ENCODE measurements at places on chromosomes 7 and 10.

- DNase-seq = no peak
These were observed 10.6 kb downstream of the VIM start for GRCh38 chr10:17238445-17239291.

DNA sequence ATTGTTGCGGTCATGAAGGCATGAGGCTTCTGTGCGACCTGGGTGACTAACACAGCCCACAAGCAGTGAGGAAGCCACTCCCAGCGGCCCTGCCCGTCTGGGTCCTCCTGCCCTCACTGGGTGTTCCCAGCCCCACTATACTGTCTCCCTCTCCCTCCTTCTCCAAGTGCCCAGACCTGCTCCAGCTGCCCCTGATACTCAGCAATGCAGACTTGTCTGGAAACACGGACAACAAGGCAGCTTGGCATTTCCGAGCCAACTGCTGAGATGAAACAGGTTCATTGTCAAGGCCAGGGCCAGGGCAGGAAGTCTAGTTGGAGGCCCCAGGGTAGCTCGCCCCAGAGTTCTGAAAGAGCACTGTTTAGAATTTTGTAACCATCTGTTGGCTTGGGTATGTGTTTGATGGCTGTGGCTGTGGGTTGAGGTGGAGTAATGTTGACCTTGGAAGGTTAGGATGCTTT is 95.7 kb downstream of the RBM20 start:
- DNase-seq = no peak

DNA sequence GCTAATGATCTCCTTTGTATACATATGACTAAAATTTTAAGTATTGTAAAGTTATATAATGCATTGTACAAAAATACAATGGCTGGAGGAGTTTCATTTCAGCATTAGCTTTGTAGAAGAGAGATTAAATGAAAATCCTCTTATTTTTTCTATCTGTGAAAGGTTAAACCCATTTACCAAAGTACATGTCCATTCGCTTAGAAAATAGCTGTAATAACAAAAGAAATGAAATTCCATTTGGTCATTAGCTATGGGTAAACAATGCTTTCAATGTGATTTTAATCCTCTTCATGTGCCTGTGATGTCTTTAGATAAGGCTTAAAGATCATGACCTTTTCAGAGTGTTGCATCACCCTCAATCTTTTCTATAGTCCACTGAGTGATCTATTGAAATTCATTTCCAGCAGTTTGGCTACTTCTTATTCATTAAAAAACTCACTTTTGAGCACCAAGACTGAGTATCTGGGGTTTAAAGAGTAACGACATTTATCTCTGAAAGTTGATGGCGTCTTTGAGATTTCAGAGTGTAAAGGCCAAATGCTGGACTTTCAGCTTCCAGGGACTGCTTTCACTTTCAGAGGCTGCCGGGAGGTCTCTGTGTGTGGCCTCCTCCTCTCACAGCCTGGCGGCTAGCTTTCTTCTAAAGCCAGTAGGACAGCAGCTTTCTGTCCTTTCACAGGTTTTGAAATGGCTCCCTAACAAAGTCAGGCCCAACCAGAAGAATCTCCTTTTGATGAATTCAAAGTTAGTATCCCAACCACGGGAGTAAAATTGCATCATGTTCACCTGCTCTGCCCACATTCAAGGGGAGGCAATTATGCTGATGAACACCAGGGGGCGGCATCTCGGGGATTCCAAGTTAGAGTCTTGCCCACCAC is 701.4 kb upstream of the COBL start:
- DNase-seq = no peak

GRCh38 chr10:865257-865656 is 66.2 kb downstream of the LARP4B start:
- DNase-seq = no peak

DNA sequence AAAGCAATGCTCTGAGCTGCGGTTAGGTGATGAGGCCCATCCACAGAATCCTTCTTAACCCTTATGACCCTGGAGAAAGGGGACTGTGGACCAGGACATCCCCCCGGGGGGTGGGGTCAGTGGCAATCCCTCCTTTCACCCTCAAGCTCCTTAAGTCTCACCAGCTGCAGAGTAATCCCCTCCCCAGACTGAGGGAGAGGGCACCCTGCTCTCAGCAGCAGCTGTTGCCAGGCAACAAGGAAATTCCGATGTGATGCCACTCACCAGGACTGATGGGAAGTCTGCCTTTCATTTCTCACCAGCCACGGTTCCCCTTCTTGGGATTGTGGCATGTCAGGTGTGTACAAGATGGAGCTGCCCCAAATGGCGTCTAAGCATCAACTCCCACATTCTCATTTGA is 129.6 kb downstream of the DOCK1 start:
- no peak for DNase-seq

- peak; percentile 88 for DNase-seq
These were observed 775 bp upstream of the SEPTIN7 start for GRCh38 chr7:35799846-35800717.

GRCh38 chr7:139321071-139321745 is 19.9 kb upstream of the FMC1 start:
- no peak for DNase-seq

GRCh38 chr7:141190495-141190894 is 116.6 kb downstream of the TMEM178B start:
- no peak for DNase-seq

DNA sequence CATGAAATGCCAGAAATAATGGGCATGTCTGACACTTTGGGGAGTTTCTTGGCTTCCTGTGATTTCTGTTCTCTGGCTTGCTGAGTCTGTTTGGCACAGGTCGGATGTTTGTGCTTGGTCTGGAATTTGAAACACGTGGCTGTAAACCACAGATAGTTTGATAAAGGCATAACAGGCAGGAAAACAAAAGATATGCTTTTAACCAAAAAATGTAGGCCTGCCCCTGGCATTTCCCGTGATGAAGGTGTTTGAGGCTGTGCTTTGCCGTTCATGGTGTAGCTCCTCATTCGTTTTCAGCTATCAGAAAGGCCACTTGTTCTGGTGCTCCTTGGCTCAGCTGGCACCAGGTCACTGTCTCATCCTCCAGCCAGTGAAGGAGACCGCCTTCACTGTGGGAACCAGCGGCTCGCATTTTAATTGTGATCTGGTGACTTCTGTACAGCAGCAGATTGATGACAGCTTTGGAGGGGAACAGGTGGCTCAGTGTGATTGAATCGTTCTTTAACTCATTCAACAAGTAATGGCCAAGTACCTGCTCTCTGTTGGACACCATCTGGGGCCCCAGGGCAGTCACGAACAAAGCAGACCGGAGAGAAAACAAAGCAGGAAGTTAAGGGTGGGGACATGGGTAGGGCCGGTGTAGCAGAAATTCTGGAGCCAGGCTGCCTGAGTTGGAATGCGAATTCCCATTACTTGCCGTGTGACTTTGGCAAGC is 111.5 kb downstream of the CCNY start:
- DNase-seq = no peak

- DNase-seq = no peak
These were observed 77.7 kb downstream of the LSM5 start for GRCh38 chr7:32412471-32412870.

GRCh38 chr10:117969592-117969991 is 77.1 kb downstream of the RAB11FIP2 start:
- DNase-seq = no peak

GRCh38 chr7:92735707-92736106 is 100.7 kb downstream of the CDK6 start:
- DNase-seq = no peak

- DNase-seq = peak; percentile 83
These were observed 781 bp upstream of the GRM8 start for GRCh38 chr7:127253281-127254162.

GRCh38 chr10:119133949-119134348 is 30.0 kb downstream of the DENND10 start:
- no peak for DNase-seq

DNA sequence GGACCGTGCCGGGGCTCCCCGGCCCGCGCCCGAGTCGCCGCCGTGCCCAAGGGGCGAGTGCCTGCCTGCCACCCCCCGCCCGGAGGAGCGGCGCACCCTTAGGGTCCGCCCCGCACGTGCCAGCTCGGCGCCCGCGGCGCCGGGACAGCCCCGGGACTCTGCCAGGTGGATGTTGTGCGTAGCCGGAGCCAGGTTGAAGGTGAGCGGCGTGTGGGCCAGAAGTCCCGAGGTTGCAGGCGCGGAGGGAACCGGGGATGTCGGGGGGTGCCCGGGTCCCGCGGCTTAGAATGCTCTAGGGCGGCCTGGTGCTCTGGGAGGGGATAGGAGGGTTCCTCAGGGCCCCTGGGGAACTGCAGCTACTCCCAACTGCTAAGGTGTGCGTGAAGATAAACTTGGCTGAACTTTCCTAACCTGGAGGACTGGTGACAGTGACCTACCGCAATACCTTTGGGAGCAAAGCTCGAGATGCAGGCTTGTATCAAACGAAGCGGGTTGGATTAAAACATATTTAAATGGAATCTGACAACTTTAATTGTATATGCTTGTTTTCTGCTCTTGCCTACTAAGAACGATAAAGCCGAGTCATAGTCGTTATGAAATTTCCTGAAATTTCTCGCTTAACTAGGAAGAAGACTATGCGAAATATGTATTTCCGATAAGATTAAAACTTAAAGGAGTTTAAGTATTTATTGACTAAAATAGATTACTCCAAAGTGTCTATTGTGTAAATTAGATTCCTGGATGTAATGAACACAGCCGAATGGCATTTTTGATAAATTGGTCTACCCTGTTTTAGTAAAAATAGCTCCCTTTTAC is at the start of gene CUX1:
CUX1 (plus strand) TSS at position 156 of the 816 bp plus-strand sequence; CDS start at position 170, 14 bp downstream.
- no peak for DNase-seq

DNA sequence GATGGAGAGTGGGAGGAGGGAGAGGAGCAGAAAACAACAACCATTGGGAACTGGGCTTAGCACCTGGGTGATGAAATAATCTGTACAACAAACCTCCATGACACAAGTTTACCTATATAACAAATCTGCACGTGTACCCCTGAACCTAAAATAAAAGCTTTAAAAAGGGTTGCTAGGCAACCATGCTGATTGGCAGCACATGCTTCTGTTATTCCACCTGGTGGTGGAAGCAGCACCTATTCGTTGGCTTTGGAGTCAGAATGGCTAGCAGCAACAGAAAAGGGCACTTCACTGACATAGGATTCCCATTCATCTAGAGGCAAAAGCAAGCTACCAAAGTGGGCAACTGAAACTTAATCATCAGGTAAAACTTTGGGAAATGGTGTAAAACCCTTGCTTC is 57.1 kb downstream of the RELN start:
- no peak for DNase-seq
